ENCODE measurements at places on chromosomes 2 and 18.

- no peak for DNase-seq
These were observed 100.5 kb downstream of the INHBB start for GRCh38 chr2:120446236-120447126.

GRCh38 chr2:52312486-52312885, 1280.6 kb upstream of the NRXN1 start:
- DNase-seq: no peak

GRCh38 chr2:168632709-168633121, 169.7 kb upstream of the NOSTRIN start:
- no peak for DNase-seq

- DNase-seq: no peak
These were observed 52.0 kb upstream of the NFATC1 start for GRCh38 chr18:79343567-79344207.

- DNase-seq: no peak
These were observed 1.4 kb downstream of the ARID5A start for GRCh38 chr2:96537734-96538486.

DNA sequence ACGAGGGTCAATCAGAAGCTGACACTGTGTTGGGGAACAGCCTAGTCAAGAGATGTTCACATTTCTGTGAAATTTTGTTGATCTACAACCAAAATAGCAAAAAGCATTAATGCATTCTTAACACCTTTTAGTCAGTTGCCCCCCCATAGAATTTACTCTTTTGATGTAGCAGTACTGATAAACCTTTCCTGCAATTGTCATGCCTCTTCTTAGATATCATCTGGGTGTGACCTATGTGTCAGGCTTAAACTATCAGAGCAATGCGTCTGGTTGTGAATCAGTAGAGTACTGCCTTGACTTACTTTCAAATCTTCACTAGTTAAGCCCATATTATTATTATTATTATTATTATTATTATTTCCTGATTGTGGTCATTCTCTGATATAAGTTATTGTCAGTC, 61.9 kb downstream of the GREB1L start:
- no peak for DNase-seq

DNA sequence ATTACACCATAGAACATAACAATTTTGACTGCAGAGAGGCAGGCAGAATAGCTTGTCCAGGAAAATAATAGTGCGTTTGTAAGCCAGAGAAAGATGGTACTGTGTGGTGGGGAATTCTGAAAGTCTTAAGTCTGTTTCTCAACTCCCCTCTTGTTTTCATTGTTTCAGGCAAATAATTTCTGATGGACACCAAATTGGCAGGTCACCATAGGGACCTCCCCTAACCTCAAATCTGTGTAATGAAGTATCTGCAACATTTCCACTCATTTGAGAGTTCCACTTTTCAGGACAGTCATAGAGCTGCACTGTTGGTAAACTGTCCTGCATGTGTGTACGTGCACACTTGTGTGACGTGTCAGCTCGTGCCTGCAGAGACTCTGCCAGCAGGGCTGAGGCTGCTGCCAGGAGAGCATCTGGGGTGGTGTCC, 195.6 kb downstream of the AGAP1 start:
- DNase-seq: no peak

- DNase-seq: no peak
These were observed 46.5 kb downstream of the MBP start for GRCh38 chr18:77086034-77086433.

- no peak for DNase-seq
These were observed 138.7 kb upstream of the CTDP1 start for GRCh38 chr18:79540904-79541282.

DNA sequence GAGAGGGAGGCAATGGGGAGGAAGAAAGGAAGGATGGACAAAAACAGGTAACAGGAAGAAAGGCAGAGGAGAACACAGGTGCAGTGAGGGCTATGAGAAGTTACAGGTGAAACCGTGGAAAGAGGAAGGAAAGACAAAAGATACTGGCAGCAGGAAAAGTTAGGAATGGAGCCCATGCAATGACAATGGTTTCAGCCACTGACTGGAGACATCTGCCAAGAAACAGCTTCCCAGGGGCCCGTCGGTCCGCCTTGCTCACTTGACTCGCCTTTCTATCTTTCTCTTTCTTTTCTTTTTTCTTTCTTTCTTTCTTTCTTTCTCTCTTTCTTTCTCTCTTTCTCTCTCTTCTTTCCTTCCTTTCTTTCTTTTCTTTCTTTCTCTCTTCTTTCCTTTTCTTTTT, 37.5 kb downstream of the ST8SIA5 start:
- DNase-seq: no peak

Data from iPS DF 6.9 (cell line).